NCI-H2081 (cell line): ENCODE measurements at places on chromosomes 7 and 10.

DNA sequence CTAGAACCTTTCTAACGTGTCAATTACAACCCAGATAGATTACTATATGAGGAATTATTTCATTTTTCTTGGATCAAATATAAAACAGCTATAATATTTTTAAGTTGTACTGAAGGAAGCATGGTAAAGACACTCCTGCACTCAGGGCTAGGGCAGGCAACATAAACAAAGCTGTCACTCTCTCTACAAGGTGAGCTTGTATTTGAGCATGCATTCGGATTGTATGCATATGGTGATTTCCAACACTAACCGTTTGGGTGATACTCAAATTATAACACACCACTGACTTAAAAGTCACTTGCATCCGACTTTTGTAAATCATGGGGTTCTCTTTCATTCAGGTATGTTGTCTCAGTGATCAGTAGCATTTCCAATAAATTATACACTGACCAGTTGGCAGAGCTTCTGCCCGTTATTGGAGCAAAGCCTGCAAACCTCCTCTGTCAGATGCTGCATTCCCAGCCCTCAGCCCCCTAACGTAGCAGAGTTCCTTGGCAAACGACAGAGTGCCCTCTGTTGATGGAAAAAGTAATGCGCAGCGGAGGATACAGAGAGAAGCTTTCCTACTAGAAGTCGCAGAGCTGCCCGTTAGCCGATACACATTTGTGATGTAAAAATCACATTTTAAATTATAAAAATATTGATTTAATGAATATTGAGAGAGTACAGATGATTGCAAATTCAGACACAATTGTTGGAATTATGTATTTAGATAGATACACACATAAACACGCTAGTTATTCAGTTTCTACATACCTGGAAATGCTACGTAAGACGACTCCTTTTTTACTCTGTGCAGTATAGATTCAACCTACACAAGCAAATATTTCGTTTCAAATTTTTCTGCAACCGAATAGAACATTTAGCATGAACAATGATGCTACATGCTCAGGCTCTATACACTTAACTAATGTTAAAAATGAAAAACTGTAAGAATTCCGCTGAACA, 173.9 kb upstream of the SP4 start:
- DNase-seq = peak; percentile 94

DNA sequence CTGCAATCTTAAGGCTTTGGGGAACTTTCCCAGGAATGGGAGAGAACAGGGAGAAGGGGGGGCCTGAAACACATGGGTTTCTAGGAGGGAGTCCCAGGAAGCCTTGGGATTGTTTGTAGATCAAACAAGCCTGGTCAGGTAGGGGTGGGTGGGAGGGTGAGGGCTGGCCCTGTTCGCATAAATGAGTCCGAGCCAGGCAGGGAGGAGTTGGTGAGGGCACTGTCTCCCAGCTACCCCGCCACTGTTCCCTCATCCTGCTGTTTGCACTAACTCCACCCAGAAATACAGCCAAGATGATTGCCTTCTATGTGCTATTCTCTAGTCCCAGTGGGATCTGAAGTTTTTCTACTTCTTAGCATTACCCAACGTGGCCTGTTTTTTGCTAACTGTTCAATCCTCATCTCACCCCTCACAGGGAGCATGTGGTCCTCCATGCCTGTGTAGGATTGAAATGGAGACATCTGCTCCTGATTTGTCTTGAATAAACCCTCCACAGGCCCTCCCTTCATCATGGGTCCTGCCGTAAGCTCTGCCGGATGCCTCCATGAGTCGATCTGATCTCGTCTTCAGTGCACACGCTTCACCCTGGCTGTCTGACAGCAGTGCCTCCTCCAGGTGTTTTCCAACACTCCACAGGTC, 257.0 kb downstream of the COBL start:
- no peak for DNase-seq

GRCh38 chr10:2963889-2964631, 103.3 kb upstream of the PFKP start:
- DNase-seq = no peak

DNA sequence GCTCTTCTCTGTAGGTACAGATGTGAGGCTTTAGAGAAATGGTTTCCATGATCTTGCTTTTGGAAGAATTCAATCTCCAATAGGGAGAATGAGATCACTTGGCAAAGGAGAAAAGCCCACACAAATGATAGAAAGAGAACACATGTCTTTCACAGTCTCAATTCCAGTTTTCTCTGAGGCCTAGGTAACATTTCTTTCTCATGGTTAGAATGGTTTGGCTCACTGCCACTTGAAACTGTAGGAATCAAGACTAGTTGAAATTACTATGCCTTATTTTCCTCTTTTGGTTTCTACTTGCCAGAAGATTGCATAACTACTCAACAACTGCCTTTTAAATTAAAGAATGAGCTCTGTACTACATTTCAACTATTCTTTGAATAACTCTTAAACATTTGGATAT, 276.5 kb upstream of the TEX47 start:
- DNase-seq = no peak

- DNase-seq = no peak
Measured at GRCh38 chr10:123446449-123447156, 219.6 kb upstream of the GPR26 start.

GRCh38 chr10:71136036-71136721, 76.2 kb upstream of the UNC5B start:
- DNase-seq = no peak

GRCh38 chr10:1084011-1084950, 28.1 kb downstream of the WDR37 start:
- DNase-seq = no peak

DNA sequence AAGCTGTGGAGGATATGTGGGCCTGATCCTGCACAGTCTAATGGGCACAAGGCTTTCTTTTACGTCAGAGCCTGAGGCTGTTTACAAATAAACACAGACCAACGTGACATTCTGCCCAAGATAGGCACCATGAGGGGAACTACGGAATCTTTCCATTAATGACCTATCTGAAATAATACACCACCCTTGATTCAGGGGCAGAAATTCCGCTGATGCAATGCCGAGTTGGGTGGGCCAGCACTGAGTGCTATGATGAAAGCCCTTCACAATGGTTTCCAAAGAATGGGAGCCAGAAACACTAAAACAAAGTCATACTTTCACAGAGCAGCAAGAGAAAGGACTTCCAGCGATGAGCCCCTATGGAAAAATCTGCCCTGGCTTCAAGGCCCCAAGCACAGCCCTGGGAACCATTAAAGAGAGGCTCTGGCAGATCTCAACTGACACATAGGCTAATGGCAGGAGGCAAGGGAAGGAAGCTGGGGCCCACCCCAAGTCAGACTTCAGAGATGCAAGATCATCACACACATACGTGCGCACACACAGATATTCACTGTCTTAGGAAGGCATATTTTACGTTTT, 72.2 kb upstream of the DLX6 start:
- no peak for DNase-seq

DNA sequence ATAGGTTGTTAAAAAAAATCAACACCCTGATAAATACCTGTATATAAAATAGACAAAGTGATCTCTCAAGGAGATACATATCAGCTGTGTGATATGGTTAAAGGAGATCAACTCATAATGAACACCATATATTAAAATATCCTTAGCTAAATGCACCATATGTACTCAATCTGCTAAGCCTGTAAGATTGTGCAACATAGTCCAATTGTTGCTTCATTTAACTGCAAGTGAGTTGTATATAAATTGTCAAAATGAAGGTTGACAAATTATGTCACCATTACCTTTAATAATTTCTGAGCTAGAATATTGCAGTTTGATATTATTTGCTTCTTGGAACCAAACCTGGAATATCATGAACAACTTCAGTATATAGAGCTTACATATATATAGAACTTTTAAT, 283.7 kb downstream of the MALRD1 start:
- DNase-seq = no peak

GRCh38 chr7:141575164-141575563, 24.0 kb downstream of the AGK start:
- DNase-seq = no peak

GRCh38 chr7:47937711-47938573, 10.3 kb downstream of the PKD1L1 start:
- DNase-seq = no peak

DNA sequence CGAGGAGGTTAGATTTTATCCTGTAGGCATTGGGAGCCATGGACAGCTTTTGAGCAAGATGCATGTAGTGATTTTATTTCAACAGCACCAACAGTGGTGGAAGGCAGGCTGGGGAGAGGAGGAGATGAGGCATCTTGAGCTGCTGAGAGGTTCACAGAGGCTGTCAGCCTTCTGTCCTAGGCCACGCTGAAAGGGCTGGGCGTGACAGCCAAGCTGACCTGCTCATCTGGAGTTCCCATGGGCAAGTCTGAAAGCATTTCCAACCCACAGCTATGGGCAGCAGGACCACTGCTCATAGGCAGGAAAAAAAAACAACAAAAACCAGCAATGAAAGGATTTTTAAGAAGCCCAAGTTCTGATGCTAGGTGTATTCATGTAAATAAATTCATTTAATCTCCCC, 7.7 kb downstream of the NEURL1 start:
- no peak for DNase-seq

- no peak for DNase-seq
Measured at GRCh38 chr7:139523199-139523941, at the start of gene CLEC2L. TSS of gene CLEC2L (plus strand) at chr7:139523685. CDS start at chr7:139523928, 243 bp downstream.

- DNase-seq = no peak
Measured at GRCh38 chr10:91549262-91549661, 83.6 kb downstream of the PPP1R3C start.

- no peak for DNase-seq
Measured at GRCh38 chr10:22453320-22453719, 108.0 kb downstream of the SPAG6 start.
